A549 treated with GW870086 at 1 μM for 4 hours (cell line): ENCODE measurements at places on chromosomes 11 and 22. TPM values are rescaled to one million over a fixed set of nuclear protein-coding genes. Genes with fewer than 3 reads are reported as not detected.

Gene RAB39A
- total RNA-seq: 0.15 to 0.72 TPM (median 0.39 TPM) in 5 replicates

Gene OR52N4
- total RNA-seq: not detected in 5 replicates

Gene BTG4
- total RNA-seq: 0.25 TPM in 1 of 5 replicates, not detected in the others

Gene TMEM258
- 216 to 266 TPM (median 234 TPM) in 5 replicates for total RNA-seq

Gene SIK2
- total RNA-seq: 5.2 to 6.7 TPM (median 5.8 TPM) in 5 replicates

Gene FLRT1
- 0.03 to 0.09 TPM (median 0.05 TPM) in 4 of 5 replicates, not detected in the other for total RNA-seq

Gene NAALAD2
- not detected in 5 replicates for total RNA-seq
